SJCRH30 (cell line): ENCODE measurements at places on chromosomes 7 and 10. TPM values are rescaled to one million over a fixed set of nuclear protein-coding genes. Genes with fewer than 3 reads are reported as not detected.

- no peak for DNase-seq
These were observed 339.3 kb upstream of the POM121L12 start for GRCh38 chr7:52695973-52696595.

GRCh38 chr10:62025901-62026879 lies 124.7 kb downstream of the ARID5B start:
- no peak for DNase-seq

- DNase-seq, result no peak
These were observed 249.8 kb downstream of the TRIL start for GRCh38 chr7:28708033-28708951.

- no peak for DNase-seq
These were observed 271.6 kb downstream of the RPS24 start for GRCh38 chr10:78305311-78305710.

DNA sequence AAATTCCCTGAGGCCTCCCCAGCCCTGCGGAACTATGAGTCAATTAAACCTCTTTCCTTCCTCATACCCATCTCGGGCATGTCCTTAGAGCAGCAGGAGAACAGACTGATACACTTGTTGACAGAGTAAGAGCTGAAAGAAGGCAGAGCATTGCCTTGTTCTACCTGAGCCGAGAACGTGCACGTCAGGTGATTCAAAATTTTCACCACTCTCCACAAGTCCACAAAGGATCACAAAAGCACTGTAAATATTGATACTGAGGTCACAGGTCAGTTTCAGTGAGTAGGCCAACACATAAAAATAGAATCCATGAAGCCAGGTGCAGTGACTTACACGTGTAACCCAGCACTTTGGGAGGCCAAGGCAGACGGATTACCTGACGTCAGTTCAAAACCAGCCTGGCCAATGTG lies 27.8 kb downstream of the DCLRE1C start:
- DNase-seq, result no peak

DNA sequence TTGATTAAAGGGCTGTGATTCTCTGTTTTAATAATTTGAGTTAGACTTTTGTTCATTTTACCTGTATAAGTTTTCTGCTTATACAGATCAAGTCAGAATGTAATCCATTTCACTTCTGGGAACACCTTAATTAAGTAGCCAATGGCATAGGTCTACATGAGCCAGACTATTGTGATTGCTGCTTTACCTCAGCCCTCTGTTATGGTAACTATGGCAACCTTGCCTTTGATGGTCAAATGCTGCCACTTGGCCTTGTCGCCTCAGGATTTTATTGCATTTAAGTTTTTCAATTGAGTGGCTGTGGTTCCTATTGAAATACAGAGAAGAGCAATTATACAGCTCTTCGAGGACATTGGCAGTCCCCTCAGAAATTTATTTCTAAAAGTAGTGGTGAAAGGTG lies 64.3 kb upstream of the TMEM106B start:
- no peak for DNase-seq

- no peak for DNase-seq
These were observed 269.2 kb downstream of the MAD1L1 start for GRCh38 chr7:1963575-1963974.

Gene PPRC1
- total RNA-seq, result 61.0 and 63.0 TPM in 2 replicates

- DNase-seq, result no peak
These were observed 3.5 kb downstream of the FASTK start for GRCh38 chr7:151076863-151077704.

GRCh38 chr7:50940621-50941020 lies 157.9 kb upstream of the GRB10 start:
- DNase-seq, result no peak

- no peak for DNase-seq
These were observed 206.5 kb upstream of the ZWINT start for GRCh38 chr10:56567580-56567979.

- no peak for DNase-seq
These were observed 118.1 kb downstream of the INPP5A start for GRCh38 chr10:132655735-132656134.

GRCh38 chr10:89022734-89023133 lies 32.1 kb downstream of the FAS start:
- DNase-seq, result no peak

GRCh38 chr7:140972876-140973829 lies 41.6 kb downstream of the MRPS33 start:
- peak; percentile 16 for DNase-seq

DNA sequence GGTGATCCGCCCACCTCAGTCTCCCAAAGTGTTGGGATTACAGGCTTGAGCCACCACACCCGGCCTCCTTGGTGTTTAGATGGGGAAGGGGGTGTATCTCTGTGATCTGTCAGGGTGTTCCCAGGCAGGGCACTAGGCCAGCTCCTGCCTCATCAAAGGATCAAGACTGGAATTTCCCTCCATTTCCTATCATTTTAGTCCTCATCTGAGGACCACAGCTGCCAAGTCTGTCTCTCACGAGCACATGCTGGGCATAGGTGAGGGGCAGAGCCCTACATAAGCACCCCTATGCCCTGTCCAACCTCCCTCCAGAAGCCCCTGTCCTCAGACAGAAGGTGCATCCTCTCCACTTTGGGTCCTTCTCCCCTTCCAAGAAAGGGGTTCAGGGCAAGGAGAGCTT lies 19.5 kb downstream of the TRIM56 start:
- no peak for DNase-seq

Gene TFR2
- total RNA-seq, result not detected in 2 replicates

- peak; percentile 82 for DNase-seq
These were observed 32.9 kb upstream of the SLF2 start for GRCh38 chr10:100879741-100880360.

- DNase-seq, result no peak
These were observed 241.3 kb upstream of the KMT2E start for GRCh38 chr7:104772405-104773345.

Gene LBX1
- 13.5 and 13.7 TPM in 2 replicates for total RNA-seq

Gene GOLGA7B
- 0.35 and 0.93 TPM in 2 replicates for total RNA-seq

DNA sequence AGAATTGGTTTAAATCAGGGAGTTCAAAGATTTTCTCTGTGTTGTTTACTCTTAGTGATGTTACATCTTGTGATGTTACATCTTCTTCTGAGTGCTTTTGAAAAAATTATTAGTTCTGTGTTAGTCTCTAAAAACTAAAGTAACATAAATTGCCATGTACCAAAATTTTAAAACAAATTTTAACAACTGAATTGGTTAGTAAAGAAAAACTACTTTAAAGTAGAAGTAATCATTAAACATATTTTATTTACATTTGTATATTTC lies 5.2 kb upstream of the IGF2BP3 start:
- no peak for DNase-seq

Gene EFCAB10
- 0.06 TPM in 1 of 2 replicates, not detected in the other for total RNA-seq

Gene PON3
- total RNA-seq, result not detected in 2 replicates

DNA sequence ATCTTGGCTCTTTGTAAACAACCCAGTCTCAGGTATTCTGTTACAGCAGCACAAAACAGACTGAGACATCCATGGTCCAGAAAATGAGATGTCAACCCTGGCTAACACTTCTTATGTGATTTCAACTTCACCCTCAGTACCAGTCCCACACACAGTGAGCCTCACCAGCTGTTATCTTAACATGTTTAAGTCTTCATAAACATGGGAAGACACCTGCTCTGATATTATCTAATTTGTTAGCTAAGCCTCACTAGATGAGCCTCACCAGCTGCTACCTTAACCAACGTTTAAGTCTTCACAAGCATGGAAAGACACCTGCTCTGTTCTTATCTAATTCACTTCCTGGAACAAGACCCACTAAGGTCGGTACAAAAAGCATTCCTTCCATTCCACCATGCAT lies 130.8 kb downstream of the CALN1 start:
- no peak for DNase-seq

DNA sequence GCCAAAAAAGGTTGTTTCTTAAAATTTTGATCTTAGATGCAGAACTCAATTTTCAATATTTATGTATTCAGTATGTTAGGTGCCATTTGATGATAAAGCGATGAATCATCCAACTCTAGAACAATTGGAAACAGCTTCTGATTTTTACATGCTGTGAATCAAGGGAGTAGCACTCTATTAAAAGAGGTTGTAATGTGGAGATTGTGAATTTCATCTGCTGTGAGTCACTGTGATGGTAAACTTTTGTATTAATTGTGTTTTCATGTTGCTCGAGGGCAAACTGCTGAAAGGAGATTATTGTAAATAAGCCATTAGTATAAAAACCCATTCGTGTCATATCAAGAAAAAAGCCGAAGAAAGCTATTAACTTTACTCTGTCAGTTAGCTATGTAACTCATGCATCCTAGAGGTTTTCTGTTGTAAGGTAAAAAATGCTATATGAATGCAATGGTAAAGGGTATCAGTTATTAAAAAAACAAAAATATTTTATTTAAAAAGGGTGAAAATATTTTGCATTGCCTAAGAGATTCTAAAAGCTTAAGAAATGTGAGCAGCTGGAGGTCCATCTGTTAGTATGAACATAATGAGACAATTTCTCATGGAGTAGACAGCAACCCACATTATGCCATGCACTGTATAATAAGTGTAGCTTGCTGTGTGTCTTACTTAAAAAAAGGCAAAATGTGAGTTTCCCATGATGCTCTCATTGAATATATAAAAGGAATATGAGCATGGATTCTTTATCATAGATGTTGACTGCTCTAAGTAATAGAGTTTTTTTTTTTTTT lies 511.0 kb upstream of the PCDH15 start:
- no peak for DNase-seq

Gene PSMA2
- 178 and 199 TPM in 2 replicates for total RNA-seq

DNA sequence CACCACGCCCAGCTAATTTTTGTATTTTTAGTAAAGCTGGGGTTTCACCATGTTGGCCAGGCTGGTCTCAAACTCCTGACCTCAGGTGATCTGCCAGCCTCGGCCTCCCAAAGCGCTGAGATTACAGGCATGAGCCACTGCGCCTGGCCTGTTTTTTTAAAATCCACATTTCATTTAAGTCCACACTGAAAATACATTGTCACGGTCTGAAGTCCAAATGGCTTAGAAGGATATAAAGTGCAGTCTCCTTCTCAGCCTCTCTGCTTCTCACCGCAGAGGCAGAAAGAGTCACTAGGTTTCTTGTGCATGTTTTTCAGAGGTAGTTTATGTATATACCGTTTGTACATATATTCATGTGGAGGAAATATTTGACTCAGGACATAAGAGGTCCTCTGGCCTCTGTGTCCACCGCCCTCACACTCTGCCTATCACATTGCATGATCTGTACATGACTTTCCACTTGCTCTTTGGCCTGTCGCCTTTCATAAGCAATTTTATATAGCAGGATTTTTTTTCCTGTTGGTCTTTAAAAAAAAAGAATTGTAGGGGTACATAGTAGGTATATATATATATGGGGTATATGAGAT lies 42.9 kb downstream of the BLNK start:
- no peak for DNase-seq

- no peak for DNase-seq
These were observed 27.8 kb upstream of the DMBT1 start for GRCh38 chr10:122532601-122533296.

GRCh38 chr7:78222001-78222751 lies 423.6 kb downstream of the PHTF2 start:
- peak; percentile 16 for DNase-seq

DNA sequence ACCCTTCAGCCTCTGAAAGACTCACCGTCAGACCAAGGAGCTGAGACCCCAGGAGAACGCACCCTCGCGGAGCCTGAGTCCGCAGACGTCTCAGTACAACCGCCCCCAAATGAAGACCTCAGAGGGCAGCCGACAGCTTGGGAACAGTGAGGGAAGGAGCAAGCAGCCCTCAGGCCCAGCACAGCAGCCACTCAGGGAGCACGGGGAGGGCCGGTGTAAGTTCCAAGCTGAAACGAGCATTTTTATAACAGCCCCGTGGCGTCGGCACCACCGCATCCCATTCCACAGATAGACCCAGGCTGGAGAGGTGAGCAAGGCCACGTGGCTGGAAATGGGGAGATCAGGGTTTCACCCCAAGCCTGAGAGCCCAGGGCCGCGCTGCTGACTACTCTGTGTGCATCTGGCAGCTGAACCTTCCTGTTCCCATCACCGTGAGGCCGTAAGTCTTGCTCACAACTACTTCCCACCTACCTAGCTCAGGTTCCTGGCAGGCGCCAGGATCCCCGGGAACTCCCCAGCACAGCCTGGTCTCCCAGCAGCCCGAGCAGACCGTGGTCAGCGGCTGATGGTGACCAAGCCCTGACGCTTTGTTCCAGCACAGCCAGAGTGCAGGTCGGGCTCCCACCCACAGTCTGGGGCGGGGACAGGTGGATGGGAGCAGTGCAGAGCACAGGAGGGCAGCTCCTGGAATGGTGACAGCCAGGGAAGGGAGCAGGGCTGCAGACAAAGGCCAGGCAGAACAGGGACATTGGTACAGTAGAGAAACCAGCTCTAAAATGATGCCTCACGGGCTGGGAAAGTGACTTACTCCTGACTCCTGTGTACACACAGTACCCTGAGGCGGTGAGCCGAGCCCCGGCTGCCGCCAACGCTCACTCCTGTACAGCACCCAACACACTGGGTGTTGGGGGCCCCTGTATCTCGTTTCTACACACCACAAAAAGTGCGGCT lies 6.1 kb upstream of the NOM1 start:
- DNase-seq, result no peak

DNA sequence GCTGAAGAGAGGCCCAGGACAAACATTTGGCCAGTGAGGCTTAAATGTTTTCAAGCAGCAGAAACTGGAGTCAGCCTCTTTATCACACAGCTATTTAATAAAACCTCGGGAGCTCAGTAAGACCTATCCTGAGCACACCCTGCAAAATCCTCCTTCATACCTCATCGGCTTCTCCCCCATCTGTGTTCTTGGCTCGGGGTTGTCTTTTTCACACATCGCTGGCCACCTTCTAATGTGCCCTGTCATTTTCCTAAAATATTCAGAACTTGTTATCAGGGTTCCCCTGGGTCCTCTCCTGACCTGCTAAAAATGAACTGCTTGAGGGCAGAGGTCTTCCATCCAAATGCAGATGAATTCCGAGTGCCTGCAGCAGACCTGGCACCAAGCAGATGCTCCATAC lies 310.3 kb upstream of the AKR1E2 start:
- DNase-seq, result no peak
